Activated CD4-positive, alpha-beta T cell treated with anti-CD3 and anti-CD28 coated beads for 24 hours (primary cell): ENCODE measurements at places on chromosomes 6 and 20.

GRCh38 chr20:561437-562231, 18.0 kb upstream of the CSNK2A1 start:
- peak; percentile 35 for DNase-seq

DNA sequence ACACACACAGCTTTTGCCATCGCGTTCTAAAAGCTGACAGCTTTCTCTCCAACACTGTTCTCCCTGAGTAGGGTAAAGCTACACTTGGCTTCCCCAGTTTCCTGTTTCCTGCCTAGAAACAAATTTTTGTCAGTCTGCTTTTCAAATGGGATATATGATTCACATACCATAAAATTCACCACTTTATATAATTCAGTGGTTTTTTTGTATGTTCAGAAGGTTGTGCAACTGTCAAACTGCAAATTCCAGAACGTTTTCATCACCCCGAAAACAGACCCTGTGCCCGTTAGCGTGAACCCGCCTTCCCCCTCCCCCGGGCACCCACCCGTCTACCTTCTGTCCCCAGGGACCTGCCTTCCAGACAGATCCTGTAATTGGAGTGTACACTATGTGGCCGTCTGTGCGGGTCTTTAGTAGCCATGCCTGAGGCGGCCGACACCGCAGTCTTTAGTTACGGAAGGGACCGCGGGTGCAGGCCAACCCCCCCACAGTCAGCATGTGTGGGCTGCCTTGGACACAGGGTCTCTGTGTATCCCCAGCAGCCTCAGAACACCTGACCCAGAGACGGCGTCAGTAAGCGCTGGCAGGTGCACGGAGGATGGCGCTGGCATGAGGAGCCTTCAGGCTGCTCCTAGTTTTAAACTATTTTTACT, 16.6 kb downstream of the HRH3 start:
- no peak for DNase-seq

- DNase-seq: no peak
These were observed 112.5 kb downstream of the FAM50B start for GRCh38 chr6:3961581-3962215.

- no peak for DNase-seq
These were observed 366.0 kb downstream of the LAMA2 start for GRCh38 chr6:129248946-129249345.

DNA sequence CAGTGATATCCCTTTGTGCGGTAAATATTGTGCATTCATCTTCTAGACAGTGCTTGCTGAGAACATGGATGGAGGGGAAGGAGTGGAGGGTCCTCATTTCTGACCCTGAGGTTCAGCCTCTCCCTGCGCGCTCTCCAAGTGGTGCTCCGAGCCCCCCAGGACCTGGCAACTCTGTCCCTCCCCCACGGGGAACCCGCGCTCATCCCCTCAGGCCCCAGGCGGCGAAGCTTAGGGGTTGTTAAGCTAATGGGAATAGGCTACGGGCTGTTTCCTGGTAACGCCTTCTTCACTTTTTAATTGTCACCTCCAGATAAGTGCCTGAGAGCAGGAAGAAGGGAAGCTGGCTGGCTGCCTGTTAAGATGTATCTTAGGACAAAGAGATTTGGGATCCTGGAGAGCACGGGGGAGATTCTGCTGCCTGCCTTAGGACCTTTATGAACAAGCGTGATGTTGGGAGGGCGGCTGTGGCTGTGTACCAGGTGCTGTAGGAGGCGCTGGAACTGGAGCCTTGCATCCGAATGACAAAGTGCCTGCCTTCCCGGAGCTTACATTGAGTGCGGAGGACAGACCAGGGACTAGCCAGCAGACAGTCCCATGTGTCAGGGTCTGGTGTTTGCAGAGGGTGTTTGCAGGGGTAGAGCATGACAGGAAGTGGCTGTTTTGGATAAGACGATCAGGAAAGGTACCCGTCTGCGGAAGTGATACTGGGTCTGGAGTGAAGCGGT, 11.7 kb downstream of the TSHZ2 start:
- DNase-seq: no peak

GRCh38 chr6:169881976-169882375, 130.6 kb downstream of the ERMARD start:
- DNase-seq: no peak

DNA sequence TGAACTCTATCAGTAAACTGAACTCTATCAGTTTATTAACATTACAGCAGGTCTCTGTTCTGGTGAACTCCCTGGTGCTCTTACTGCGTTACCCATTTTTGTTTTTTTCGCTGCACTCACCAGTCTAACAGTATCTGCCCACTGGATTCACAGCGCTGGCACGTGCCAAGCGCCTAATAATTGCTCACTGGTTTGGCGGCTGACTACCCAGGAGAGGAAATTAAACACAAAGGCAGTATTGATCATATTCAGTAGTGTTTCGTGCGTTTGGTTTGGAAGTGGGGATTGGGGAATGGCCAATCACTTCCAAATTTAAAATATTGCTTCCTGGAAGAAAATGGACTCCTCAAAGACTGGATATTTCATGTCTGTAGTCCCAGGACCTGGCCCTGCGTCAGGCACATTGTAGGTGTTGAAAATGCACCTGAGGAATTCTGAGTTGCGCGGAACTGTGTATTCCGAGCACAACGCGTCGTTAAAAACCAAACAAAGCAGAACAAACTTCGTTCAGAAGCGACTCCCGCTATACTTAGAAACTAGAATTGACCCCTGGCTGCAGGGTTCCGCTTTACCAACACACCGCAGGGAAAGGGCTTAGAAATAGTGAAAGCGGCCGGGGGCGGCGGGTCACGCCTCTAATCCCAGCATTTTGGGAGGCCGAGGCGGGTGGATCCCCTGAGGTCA, 1.1 kb upstream of the RPS12 start:
- DNase-seq: no peak

GRCh38 chr20:760751-761417, 7.4 kb downstream of the SLC52A3 start:
- DNase-seq: no peak

- DNase-seq: no peak
These were observed 19.2 kb upstream of the ZSCAN16 start for GRCh38 chr6:28105245-28105639.

DNA sequence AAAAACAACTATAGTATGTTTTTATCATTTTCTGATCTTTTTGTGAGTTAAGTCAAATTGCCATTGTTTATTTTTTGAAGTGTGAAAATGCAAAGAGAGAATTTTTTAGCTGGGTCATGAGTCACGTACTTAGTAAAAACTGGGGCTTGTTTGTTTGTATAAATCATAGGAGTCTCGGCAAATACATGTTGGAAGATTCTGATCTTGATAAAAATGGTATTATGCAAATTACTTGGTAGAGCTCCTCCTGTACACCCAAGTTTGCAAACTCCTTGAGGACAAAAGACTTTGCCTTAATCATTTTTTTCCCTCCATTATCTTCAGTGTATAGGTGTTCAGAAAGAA, 25.8 kb downstream of the TBPL1 start:
- DNase-seq: no peak

- DNase-seq: no peak
These were observed 190.1 kb downstream of the SCP2D1 start for GRCh38 chr20:19003366-19004336.

DNA sequence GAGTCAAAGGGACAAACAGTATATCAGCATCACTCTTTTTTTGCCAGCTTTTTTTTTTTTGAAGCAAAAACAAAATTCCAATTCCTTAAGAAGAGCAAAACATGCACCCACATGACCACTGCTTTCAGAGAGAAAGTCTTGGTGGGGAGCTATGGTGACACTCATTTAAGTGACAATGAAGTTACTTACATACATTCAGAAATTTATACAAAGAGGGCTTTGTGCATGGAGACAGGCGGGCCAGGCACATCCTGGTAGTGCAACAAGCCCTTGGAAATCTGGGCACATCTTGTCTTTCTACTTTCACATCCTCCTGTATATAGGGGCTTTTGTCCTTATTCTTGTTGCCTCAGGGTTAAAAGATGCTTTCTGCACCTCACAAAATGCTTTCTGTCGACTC, 55.9 kb downstream of the IL22RA2 start:
- DNase-seq: no peak

DNA sequence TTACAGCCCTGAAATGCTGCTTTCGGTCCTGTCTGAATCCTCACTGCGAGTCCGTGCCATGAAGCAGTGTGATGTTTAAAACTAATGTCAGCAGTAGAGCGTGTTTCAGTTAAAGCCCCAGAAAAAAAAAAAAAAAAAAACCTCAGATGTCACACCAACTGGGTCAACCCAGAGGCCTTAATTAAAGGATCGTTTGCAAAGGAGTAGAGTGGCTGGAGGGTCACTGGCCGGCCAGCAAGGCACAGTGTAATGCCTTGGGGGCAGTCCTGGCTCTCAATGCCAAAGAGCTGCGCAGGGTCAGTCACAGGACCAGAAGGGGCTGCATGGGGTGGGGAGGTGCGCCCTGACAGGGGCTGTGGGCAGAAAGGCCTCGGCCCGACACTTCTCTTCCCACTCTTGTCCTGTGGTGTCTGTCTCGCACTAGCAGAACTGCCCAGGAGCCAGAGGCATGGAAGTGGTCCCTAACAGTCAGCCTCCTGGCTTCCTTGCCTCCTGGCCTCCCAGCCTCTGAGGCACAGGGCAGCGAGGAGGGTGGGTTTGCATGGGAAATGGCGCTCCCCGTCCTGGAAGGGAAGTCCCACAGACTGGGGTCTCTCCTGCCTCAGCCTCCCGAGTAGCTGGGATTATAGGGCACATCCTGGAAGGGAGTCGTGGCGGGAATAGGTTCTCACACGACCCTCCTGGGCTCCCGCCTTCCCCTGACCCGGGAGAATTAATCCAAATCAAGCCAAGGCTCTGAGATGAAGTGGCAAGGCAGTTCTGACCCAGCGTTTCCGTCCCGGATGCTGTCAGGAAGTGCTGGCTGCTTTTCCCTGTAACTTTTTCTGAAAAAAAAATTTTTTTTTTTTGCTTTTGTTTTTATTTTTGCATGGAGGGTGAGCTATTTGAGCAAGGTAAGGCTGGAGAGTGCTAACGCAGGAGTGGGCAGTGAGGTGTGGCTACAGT, 53.7 kb upstream of the MPC1 start:
- no peak for DNase-seq

DNA sequence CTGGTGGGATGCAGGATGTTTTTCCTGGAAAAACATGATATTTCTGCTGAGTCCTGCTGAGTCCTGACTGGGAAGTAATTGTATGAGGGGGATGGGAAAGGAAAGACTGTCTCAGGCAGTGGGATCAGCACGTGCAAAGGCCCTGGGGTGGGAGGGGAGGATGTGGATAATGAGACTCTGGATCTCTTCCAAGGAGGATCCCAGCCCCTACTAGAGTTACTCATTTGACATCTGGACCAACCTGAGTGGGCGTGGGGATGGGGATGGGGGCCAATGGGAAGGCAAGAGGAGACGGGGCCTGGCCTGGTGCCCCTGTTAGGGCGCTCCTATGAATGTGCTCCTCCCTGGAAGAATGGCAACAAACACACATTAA, 73.0 kb downstream of the CD40 start:
- DNase-seq: no peak

DNA sequence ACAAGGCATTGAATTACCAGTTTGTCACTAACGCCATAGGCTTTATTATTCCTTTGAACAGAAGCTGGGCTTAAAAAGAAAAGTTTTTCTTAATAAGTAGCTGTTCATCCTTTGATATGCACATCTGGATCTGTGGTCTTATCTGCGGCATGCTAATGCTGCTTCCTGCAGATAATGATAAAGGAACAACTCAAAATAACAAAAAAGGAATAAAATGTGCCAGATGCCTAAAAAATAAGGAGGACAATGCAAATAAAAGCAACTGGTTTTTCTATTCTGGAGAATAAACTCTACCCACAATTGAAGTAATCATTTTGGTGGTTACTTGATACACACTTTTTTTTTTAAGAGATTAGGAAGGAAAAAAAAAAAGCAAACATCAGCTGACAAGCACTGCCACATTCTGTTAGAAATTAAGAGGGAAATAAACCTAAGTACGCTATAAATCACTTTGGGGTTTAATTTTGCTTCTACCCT, 156.8 kb upstream of the SALL4 start:
- no peak for DNase-seq

GRCh38 chr20:35721621-35722020, 20.4 kb downstream of the RBM39 start:
- DNase-seq: no peak

GRCh38 chr6:40165036-40165709, 230.9 kb upstream of the MOCS1 start:
- DNase-seq: no peak

- DNase-seq: peak; percentile 49
These were observed 988 bp downstream of the TXNDC5 start for GRCh38 chr6:7909323-7910276.

DNA sequence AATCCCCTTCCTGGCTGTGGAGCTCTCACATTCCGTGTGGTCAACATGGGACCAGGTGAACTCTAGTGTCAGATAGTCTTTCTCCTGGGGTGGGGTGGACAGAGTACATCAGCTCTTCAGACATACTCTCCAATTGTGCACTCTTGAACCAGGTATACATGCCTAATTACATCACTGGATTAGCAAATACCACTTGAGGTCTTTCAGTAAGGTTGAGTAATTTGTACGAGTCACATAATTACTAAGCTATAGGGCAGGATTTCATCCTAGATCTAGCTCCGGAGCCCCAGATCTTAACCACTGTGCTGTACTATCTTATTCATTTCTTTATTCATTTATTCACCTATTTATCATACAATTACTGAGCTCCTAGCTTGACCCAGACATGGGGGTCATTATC, 821.3 kb downstream of the TFAP2A start:
- no peak for DNase-seq

GRCh38 chr6:18323935-18324705, 59.8 kb upstream of the DEK start:
- no peak for DNase-seq

GRCh38 chr6:74991573-74992332, 214.1 kb downstream of the COL12A1 start:
- no peak for DNase-seq

- DNase-seq: no peak
These were observed 114.2 kb upstream of the DUSP22 start for GRCh38 chr6:178119-178518.

GRCh38 chr6:25661129-25661779, 9.2 kb downstream of the SCGN start:
- DNase-seq: no peak

DNA sequence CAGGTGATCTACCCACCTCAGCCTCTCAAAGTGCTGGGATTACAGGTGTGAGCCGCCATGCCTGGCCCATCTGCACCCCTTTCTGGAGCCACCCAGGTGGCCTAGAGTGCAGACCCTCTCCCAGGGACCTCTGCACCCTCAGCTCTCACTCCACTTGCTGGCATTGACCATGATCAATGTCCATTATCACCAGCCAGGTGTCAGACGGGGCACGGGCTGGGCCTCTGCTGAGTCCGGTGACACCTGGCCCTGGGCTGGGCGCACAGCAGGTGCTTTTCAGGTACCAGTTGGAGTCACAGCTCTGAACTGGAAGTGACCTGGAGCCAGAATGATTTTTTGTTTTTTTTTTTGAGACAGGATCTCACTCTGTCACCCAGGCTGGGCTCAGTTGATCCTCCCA, 91.8 kb upstream of the PMEPA1 start:
- no peak for DNase-seq

DNA sequence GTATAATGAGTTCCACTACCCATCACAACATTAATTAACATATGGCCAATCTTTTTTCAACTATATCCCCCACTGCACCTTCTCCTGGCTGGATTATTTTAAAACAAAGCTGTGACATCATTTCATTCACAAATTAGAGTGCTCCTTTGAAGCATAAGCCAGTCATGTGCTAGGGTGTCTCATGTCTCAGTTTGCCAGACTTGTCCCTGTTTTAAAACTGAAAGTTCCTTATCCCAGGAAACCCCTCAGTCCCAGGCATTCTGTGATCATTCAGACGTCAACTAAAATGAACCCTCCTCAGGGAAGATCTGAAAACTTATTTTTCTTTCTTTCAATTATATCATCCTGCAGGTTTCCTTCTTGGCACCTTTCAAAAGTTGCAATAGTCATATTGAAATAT, 29.3 kb upstream of the LOC128125822 start:
- no peak for DNase-seq

- DNase-seq: peak; percentile 43
These were observed 611 bp downstream of the CNPY3 start for GRCh38 chr6:42929821-42930360.
